ENCODE measurements at places on chromosomes 2 and 18.
A peak's percentile ranks its signal among the peaks of the same experiment; 100 is the strongest.

DNA sequence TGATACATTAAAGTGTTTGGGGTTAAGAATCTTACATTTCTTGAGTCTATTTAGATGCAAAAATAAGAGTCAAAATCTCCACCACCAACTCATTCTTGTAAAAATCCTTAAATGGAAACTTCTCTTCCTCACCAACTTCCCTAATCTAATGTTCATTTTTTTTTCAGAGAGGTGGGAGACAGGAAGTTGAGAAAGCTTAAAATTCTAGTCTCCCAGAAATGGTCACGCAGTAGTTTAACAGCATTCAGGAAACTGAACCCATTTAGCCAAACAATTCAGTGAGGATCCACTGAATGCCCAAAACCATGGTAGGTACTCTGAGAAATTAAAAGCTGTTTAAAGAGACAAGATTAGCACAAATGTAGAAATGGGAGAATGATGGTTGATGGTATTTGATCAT is 69.0 kb downstream of the TXNL1 start:
- DNase-seq: no peak

DNA sequence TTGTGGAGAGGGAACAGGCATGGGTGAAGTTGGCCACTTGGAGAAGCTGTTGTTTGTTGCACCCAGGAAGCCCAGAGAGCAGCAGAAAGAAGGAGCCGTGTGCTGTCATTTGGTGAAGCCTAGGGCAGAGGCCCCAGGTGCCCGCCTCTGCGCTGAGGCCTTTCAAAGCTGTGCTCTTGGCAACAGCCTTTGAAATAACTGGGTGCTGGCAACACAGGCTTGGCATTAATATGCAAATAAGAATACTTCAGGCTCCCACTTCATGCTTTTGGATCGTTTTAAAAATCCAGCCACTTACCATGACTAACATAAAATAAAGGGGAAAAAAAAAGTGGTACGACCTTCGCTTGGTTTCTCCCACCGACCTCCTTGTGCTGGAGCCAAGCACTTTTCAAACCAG is 41.1 kb downstream of the DHRS9 start:
- no peak for DNase-seq

- DNase-seq: no peak
Measured at GRCh38 chr2:69177063-69177771, 164.2 kb downstream of the ANTXR1 start.

GRCh38 chr2:79734518-79734917 is 221.7 kb downstream of the CTNNA2 start:
- no peak for DNase-seq

- DNase-seq: no peak
Measured at GRCh38 chr2:83369601-83370418, 1089.3 kb downstream of the SUCLG1 start.

DNA sequence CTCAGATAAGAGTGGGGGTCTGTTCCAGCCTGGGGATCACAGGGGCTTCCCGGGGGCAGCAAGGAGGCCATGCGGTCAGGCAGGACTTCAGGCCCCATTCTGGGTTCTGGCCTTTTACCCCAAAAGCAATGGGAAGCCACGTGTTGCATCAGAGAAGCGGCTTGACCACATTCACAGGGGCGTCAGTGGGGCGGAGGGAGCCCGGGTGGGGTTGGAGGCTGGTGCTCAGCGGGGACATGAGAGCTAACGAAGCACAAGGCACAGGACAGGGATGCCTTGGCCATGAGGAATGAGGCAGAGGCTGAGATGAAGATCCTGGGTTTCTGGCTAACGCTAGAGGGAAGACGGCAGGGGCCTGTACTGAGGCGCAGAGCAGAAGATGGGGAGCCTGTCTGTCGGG is 6.1 kb downstream of the HJURP start:
- no peak for DNase-seq

DNA sequence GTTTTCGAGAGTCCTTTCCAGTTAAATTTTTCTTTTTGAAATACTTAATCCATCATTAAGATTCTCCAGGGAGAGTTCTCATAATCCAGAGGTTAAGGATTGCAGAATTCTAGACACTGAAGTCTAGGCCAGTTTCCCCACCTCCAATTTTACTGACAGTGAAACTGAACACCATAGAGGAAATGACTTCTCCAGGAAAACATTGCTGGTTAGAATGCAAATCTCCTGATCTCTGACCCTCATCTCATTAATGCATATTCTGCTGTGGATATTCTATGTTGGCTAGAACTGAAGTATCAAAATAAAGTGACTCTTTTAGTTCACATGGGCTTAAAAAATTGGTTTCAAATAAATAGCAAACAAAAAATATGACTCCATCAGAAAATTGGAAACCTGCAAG is 105.8 kb upstream of the UGP2 start:
- no peak for DNase-seq

DNA sequence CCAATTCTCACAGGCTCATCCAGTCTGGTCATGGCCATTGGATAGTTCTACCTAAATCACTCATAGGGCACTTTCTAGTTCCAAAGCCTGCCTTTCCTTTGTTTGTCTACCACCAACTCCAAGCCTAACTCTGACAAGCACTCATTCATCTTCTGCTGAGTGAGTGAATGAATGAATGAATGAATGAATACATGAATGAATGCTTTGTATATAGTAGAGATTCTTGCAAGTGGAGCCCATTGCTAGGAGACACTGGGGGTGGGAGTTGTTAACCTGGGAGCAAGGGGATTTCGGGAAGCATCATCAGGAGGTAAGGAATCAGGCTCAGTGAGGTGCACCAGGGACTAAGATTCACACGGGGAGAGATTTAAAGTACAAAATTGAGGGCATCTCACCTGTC is 3.3 kb upstream of the MOCOS start:
- DNase-seq: no peak

- DNase-seq: no peak
Measured at GRCh38 chr2:11408959-11409571, 56.9 kb downstream of the E2F6 start.

- no peak for DNase-seq
Measured at GRCh38 chr2:209763106-209763505, 8.5 kb upstream of the UNC80 start.

DNA sequence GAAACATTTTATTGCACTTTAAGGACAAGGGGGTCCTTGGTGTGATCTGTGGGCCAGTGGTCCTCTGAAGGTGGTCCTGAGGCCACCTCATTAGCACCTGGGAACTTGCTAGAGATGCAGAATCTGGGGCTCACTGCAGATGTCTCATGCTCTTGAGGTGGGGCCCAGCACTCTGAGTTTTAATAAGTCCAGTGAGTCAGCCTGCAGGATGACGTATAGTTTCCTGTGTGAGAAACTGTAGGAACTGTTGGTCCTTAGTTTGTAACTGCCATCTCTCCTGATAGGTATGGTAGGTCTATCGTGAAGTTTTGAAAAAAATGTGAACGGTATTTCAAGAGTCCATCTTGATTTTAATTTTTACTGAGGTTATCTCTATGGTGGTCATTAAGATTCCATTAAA is 2.8 kb downstream of the TRPM8 start:
- peak; percentile 3 for DNase-seq

GRCh38 chr2:133521146-133521745 is 47.0 kb downstream of the NCKAP5 start:
- no peak for DNase-seq

DNA sequence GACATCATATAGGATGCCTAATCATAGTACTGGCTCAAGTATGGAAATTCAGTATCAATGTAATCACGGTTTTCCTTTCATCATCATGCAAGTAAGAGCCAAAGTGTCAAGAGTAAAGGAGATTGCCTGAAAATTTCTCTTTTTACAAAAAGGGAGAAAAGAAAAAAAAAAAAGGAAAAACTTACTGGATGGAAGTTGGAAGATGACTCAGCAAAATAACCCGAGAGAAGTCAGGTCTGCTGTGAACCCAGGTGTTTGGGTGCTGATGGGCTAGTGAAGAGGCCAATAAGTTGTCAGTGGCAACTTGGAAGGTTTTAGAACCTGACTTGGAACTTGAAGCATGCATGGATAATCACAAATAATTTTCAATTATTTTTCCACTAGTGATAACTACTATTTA is 441.9 kb upstream of the SLC14A2 start:
- no peak for DNase-seq

DNA sequence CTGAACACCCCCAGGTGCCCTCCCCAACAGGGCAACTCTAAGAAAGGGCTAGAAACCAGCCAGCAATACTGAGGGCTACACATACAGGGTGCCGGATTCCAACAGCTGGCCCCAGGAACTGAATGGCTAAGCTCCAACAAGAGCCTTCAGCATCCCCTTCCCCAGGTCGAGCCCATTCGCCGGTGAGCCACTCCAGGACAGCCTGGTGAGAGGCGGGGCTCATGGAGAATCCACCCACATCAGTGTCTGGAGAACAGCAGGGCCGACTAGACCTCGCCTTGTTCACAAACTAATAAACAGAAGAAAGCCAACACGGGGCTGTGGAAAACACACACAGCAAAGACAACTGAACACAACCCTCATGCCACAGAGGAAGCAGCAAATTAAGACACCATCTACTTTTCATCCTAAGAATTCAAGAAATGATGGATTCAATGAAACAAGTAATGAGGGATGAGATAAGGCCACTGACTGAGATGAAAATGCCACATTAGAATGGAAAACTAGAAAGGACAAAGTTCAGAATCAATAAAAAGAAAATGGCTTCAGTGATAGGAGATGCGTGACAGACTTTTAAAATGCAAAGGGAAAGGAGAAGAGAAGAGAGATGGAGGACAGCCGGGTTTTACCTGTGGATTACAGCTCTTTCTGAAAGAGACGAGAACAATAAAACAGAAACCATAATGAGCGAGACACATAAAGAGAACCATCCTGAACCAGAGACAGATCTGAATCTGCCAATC is 8.2 kb downstream of the PER2 start:
- no peak for DNase-seq

DNA sequence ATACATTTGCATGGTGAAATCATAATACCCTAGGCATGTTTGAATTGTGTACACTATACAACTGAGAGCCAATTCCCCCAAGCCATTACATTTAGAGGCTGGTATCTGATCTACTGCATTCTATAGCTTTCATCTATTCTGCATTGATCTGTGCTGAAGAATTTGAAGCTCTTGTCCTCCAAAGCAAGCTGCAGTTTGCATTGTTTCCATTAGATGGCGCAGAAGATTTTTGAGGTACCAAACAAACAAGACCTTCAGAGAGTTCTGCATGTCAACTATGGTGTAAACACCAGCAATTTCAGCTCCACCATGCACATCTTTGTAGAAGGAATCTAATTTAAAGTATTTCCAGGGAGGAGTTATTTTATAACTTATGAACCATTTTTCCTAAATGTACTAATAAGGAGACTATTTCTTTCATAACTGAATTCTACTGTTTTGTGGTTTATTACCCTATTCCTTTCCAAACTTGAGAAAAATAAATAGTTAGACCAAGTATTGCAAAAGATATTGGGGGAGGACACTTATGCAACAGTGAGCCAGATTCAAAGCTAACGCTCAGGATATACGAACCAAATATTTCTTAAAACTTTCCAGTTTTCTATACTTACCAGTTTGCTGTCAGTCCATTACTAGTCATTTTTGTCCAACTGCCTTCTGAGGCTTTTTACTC is 761.8 kb upstream of the ACVR2A start:
- DNase-seq: peak; percentile 20

DNA sequence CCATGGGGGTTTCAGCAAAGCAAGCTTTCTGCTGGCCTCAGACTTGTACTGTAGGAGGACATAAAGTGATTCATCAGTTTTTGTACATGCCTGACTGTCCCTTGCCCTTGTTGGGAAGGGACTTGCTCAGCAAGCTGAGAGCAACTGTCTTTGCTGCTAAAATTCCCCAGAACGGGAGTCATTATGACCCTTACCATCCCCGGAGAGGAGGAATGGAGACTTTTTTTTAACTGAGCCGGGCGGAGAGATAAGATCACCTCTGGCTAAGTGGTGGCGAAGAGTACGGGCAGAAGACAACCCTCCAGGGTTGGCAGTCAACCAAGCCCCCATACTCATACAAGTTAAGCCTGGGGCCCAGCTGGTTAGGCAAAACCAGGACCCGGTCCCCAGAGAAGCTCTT is 20.4 kb upstream of the NAGK start:
- DNase-seq: no peak

GRCh38 chr2:151111599-151112278 is 149.9 kb downstream of the RBM43 start:
- DNase-seq: no peak

DNA sequence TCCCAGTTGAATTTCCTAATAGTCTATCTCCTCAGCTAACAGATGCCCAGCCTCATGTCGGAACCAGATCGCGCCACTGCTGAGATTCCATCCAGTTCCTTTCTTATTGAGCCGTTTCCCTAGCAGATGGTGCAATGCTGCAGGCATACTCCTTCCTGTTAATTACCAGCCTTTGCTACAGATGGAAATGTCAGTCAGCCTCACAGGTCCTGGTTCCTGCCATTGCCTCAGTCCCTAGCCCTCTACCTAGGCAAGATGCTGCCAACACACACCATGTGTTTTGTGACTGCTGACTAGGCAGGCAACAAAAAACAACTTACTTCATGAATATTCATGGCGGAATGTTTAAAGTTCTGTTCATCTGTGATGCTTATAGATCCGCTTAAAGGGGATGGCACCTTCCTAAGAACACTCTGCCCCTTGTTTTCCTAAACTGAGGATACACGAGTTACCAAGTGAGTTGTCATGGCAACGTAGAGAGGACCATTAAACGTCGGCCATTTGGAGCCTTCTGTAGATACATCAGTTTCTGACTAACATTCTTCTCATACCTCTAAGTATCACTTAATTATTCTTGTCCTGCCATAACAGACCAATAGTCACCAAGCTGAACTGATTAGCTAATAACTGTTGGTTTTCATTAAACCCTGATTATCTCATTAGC is 749.5 kb downstream of the RNF144A start:
- no peak for DNase-seq

DNA sequence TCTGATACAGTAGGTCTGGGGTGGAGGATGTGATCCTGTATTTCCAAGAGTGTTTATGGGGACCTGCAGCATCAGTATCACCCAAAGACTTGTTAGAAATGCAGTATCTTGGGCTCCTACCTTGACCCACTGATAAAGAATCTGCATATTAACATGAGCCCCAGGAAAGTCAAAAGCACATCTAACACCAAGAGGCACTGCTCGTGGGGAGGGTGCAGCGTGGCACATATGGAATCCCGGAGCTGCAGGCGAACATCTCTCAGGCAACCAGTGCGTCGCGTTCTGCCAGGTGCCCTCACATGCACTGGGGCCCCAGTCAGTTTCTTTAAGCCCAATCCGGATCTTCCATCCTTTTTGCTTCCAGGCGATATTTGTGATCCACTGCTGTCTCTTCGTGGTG is 41.3 kb upstream of the ASB18 start:
- DNase-seq: no peak

- no peak for DNase-seq
Measured at GRCh38 chr18:73973972-73974371, 173.7 kb downstream of the FBXO15 start.

DNA sequence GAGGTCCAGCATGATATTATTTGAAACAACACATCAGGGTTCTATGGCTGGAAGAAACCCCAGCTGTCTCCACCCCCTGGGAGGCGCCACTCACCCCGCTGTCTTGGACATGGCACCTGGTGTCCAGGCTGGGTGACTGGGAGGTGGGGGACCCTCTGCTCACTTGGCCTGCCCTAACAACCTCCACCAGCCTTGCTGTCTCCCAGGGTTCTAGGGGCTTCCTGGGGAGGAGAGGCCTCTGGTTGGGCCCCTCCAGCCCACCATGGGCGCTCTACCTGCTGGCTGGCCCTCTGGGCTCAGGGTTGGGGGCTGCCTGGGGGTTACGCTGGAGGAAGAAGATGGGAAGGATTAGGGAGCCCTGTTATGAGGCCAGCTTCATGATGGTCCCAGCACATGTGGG is 16.3 kb downstream of the PER2 start:
- DNase-seq: no peak

Data from CD4-positive, alpha-beta T cell treated with Interferon alpha-2 for 1 hour (primary cell).